ENCODE measurements at places on chromosomes 11 and 22.

DNA sequence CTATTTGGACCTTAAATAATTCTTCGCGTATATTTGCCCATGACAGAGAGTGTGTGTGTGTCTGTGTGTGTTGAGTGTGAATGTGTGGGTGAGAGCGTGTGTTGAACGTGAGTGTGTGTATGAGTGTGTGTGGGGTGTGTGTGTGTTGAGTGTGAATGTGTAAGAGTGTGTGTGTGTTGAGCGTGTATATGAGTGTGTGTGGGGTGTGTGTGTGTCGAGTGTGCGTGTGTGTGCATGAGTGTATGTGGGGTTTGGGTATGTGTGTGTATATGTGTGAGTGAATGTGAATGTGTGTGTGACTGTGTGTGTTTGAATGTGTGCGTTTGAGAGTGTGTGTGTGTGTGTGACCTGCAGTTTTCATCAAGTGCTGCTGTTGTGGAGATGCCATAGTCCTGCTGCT is 26.8 kb downstream of the GAL start:
- DNase-seq, result no peak

- no peak for DNase-seq
These were observed 18.8 kb downstream of the APOL4 start for GRCh38 chr22:36182857-36183256.

DNA sequence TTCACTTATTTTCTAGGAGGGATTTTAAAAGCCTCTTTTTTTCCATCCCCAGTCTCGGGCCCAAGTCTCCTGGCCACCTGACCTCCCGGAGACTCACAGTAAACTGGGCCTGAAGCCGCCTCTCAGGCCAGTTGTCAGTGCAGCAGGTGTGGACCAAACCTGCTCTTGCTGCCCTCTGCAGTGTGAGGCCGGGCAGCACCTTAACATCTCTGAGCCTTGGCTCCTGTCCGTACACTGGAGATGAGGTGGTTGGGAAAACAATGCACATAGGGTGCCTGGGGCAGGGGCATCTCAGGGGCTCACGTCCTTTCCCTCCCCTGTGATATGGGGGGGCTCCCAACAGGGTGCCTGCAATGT is 45.1 kb downstream of the PHF21B start:
- no peak for DNase-seq

- DNase-seq, result no peak
These were observed 36.9 kb downstream of the GALNT18 start for GRCh38 chr11:11584937-11585336.

DNA sequence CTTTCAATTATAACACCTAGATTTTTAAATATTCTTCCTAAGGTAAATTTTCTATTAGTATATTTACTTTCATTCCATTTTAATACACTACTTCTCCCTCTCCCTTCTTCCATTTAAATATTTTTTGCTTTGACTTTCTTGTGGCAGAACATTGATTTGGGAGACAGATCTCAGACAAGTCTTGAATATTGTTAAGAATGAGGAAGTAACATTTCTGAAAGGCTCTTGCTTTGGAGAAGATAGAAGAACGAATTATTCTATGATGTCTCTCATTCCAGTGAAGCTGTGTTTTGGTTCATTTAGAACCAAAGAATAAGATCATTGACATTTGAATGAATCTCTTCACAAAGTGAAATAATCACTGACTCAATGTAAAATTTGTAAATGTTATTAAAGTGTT is 2.4 kb downstream of the IPO7 start:
- no peak for DNase-seq

DNA sequence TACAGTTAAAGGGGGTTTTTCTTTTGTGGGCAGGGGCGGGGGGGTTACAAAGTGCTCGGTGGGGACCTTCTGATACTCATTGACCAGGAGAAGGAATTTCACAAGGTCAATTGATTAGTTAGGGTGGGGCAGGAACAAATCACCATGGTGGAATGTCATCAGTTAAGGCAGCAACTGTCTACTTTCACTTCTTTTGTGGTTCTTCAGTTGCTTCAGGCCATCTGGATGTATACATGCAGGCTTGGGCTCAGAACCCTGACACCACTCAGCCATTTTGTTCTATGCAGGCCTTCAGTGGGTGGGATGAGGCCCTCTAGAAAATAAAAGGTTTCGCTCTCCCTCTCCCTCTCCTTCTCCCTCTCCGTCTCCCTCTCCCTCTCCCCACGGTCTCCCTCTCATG is 29.6 kb downstream of the TSPAN32 start:
- DNase-seq, result no peak

- no peak for DNase-seq
These were observed 5.8 kb downstream of the LIF start for GRCh38 chr22:30240541-30241417.

DNA sequence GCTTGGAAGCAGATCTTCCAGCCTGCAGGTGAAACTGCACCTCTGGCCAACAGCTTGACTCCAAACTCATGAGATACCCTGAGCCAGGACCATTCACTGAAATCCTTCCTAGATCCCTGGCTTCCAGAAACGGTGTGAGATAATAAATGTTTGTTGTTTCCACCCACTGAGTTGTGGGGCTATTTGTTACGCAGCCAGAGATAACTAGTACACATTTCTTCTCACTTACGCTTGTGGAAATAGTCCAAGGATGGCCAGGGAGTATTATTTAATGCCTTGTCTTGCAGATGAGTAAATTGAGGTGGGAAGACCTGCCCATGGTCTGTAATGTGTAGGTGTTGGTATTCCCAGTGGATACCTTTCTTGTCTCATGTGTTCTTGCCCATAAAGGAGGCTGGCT is 76.0 kb upstream of the CRYBB3 start:
- DNase-seq, result no peak

GRCh38 chr11:28836285-28837081 is 728.3 kb downstream of the METTL15 start:
- peak; percentile 42 for DNase-seq

- no peak for DNase-seq
These were observed 52.7 kb downstream of the FLRT1 start for GRCh38 chr11:64088162-64089026.

DNA sequence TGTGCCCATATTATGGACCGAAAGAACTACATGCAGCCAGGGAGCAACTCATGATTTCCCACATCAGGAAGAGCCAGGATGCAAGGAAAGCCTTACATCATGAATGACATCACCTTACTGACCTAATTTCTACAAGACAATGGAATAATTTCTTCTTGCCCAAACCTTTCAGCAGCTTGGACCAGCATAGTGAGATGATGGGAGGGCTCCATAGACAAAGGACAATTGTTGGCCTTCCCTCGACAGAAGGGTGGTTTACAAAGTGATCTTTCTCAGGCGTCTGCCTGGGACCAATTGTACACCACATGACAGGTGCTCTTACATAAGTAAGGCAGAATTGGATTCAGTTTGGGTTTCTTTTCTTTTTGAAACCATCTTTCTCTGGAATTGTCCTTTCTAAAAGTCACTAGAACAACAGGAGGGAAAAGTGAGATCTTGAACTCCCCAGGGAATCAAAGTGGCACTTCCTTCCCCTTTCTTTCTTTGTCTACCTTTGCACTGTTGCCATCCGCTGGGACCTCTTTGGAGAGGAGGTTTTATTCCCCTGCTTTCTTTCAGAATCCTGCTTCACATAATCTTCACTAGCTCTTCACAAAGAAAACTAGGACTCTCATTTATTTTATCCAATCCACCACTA is 51.7 kb upstream of the PAK1 start:
- no peak for DNase-seq

- DNase-seq, result no peak
These were observed 3.1 kb downstream of the PIM3 start for GRCh38 chr22:49963647-49964026.

- no peak for DNase-seq
These were observed 48.0 kb downstream of the TSPAN18 start for GRCh38 chr11:44774731-44775130.

GRCh38 chr11:10752061-10752460 is 1.0 kb downstream of the CTR9 start:
- no peak for DNase-seq

DNA sequence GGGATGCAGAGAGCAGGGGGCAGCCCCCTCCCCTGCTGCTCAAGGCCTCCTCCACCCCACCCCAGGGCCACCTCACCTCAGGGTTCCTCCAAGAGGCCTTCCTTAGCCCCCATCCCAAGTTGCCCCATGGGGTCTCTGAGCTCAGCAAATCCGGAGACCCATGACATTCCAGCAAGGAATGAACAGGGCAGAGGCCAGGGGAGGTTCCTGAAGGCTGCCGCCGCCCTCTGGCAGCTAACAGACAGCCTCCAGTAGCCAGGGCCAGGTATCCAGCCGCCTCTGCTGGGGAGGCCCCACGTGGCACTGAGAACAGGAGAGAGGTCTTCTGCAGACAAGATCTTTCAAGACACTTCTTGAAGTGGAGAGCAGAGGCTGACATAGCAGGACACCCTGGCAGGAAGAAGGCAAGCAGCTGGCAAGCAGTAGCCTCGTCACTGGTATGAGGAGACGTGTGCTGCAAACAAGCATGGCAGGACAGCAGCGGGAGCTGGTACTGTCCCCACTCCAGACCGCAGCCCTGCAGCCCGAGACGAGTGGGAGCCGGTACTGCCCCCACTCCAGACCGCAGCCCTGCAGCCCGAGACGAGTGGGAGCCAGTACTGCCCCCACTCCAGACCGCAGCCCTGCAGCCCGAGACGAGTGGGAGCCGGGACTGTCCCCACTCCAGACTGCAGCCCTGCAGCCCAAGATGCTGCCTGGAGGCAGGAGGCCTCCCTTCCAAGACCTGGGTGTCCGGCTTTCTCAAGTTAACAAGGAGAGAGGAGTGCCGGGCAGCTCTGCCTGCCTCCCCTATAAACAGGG is 190.6 kb downstream of the IGLL1 start:
- no peak for DNase-seq

- no peak for DNase-seq
These were observed 15.4 kb downstream of the EHD1 start for GRCh38 chr11:64862987-64863390.

DNA sequence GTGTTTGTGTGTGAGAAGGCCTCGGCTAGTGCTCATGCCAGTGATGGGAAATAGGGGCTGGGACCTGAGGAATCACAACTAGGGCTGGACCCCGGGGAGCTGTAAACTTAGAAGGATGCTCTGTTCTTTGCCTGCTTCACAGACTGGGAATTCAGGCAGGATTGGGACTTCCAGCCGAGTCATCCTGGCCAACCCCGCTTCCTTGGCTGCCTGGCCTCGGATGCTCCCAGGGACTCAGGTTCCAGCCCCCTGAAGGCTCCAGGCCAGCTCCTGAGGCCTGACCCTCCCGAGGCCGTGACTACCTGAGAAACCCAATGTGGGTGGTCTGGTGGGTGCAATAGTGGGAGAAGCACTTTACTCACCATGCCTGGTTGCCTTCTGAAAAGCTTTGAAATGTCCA is 44.7 kb downstream of the IRAG1 start:
- DNase-seq, result no peak

DNA sequence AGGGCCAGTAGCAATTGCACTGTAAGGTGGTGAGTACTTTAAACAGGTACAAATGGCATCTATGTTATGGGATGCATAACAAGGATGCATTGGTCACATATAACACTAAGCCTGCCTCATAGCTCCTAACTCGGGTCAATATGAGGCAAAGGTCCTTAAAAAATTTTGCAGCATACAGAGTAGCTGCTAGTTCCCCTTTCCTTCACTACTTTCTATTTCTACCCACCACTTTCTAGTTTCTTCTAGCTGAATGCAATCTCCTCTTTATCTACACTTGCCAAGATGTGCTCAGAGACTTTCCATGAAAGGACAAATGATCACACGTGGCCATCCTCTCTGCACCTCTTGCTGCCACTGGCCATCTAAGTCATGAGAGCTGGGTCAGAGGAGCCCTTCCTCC is 9.8 kb downstream of the OR51F2 start:
- DNase-seq, result no peak

DNA sequence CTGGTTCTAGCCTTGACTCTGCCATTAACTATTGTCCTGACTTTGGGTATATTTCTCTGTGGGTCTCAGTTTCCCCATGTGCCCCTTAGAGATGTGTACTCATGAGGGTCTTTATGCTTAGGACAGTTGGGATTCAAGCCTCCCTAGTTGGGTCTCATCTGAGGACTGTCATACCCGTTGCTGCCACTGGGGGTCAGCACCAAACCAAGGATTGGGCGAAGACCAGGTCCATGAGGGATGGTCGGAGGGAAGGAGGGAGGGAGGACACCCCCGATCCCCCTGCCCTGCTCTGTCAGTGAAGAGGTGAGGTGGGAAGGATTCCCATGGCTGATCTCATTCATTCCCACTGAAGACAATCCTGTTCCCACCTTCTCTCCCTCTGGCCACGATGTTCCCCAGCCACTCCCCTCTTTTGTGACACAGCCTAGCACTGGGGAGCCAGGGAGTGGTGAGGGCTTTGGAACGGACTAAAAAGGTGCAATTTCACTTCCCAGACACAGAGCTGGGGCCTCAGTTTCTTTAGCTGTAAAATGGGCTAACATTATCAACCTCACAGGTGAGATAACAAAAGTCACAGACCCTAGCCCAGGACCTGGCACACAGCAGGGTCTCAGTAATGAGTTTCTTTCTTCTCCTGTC is 12.4 kb upstream of the KLHL35 start:
- DNase-seq, result peak; percentile 77

GRCh38 chr11:123061403-123062157 is at the start of gene HSPA8:
Gene HSPA8 (minus strand): TSS chr11:123062136. CDS start chr11:123061324, 812 bp downstream.
- peak; percentile 36 for DNase-seq

DNA sequence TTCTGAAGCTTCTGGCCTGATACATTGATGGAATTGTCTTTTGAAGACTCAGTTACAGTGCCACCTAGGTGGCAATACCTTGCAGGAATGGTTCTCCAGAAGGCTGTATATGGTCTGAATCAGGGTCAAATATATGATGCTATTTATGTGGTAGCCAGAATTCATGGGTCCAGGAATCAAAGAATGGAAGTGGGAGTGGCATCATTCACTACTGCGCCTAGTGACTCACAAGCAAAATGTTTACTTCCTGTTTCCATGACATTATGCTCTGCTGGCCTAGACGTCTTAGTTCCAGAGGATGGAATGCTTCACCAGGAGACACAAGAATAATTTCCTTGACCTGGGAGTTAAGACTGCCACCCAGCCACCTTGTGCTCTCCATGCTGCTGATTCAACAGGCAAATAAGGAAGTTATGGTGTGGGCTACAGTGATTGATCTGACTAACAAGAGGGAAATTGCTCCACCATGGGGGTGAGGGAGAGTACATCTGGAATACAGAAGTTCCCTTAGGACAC is 491.8 kb downstream of the ETS1 start:
- DNase-seq, result peak; percentile 25

DNA sequence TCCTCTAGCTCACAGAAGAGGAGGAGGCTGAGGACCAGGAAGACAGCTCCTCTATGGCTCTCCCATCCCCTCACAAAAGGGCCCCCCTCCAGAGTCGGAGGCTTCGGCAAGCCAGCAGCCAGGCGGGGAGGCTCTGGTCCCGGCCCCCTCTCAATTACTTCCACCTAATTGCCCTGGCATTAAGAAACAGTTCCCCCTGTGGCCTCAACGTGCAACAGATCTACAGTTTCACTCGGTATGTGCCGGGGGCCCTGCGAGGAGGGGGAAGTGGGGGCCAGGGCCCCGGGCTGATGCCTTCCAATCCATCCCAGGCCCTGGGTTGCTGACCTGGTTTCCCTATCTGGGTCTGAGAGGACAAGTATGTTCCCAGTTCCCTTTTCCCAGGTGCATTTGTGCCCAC is 7.9 kb downstream of the FOXR1 start:
- DNase-seq, result no peak

- DNase-seq, result no peak
These were observed 101.2 kb upstream of the RAG2 start for GRCh38 chr11:36699271-36699670.

- no peak for DNase-seq
These were observed 46.5 kb downstream of the GNB1L start for GRCh38 chr22:19807914-19808872.
